ENCODE measurements at places on chromosomes 4 and X.

DNA sequence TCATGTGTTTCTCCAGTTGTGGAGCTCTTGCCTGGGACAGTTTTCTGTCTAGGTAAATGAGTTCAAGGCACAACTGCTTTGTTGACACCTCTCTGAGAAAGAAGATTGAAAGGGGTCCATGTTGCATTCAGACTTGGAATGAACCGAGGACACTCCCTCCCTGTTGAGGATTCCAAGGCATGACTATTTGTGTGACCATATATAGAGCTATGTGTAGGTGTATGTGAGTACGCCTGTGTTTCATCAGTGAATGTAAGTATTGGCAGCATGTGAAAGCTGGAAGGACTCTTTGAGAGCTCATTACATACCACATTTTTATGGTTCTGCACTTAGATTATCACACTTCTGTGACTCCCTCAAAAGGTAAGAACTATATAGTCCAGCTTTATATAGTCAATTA is 3.4 kb downstream of the HEPH start:
- no peak for DNase-seq

DNA sequence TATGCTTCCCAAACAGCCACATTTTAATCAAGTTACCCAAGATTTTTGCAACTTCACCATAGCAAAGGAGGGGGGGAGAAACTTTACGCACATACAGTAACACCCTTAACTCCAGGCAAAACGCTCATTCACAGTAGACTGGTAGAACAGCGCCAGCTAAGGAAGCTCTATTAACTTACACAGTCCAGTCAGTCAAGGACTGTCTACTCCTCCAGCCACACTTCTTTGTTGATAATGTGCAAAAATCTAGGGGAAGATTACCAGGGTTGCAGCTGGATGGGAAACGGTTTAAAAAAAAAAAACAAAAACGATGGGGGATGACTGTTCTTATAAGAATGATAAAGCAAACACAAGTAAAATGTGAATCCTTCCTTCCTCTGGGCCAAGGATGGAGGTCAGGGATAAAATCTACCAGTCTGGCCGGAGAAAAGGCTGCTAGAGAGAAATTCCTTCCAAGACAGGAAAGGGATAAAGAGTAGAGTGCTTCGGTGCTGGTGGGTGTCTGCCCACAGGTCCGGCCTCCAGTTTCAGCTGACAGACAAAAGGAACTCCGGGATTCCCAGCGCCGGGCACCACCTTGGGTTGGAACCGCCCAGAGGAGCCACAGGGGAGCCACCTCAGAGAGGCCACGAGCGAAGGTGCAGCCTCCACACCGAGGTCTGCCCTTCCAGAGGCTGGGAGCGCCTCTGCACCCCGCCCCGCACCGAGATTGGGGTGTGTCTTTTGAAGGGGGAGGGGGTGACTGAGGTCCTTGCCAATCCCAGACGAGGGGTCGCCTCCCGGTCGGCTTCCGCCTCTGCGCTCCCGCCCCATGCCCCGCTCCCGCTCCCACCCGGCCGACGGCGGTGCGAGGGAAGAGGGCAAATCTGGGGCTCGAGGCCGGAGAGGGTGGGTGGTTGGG is 811 bp downstream of the ANKRD50 start:
- peak; percentile 28 for DNase-seq

GRCh38 chrX:16671005-16671404 is 21.0 kb downstream of the S100G start:
- peak; percentile 11 for DNase-seq

- DNase-seq: no peak
These were observed 66.3 kb downstream of the CRMP1 start for GRCh38 chr4:5826437-5827107.

DNA sequence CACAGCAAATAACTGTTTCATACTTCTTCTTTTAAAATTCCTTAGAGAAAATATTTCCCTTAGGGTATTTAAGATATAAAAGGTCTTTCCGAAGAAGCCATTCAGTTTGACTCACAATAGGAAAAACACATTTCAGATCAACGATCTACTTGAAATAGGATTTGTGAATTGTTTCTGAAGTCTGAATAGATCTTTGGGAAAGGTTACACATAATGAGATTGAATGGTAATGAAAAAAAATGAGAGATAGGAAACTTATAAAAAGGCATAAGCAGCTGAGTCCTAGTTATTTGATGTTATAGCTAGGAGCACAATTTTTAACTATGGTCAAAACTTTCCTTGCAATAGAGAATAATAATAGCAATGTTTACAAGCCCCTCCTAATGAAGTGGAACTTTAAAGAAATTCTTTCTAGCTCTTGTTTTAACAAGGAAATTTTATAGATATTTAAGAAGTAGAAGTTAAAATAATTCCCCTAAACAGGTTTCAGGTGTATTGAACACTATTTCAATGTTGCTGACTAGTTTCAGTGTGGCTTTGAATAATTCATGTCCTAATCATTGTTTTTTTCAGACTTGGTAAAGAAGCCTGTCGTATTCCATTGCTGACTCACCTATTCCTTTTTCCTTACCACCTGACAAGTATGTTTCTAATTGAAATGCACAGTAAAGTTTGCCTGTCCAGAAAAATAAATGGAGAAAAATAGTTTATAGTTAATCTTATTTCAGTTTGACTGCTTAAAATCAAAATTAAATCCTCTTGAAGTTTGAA is 89.1 kb downstream of the PCDH18 start:
- no peak for DNase-seq

GRCh38 chr4:4719436-4719835 is 140.0 kb upstream of the MSX1 start:
- no peak for DNase-seq

GRCh38 chrX:118847676-118848075 is 24.1 kb downstream of the ZCCHC12 start:
- peak; percentile 34 for DNase-seq

DNA sequence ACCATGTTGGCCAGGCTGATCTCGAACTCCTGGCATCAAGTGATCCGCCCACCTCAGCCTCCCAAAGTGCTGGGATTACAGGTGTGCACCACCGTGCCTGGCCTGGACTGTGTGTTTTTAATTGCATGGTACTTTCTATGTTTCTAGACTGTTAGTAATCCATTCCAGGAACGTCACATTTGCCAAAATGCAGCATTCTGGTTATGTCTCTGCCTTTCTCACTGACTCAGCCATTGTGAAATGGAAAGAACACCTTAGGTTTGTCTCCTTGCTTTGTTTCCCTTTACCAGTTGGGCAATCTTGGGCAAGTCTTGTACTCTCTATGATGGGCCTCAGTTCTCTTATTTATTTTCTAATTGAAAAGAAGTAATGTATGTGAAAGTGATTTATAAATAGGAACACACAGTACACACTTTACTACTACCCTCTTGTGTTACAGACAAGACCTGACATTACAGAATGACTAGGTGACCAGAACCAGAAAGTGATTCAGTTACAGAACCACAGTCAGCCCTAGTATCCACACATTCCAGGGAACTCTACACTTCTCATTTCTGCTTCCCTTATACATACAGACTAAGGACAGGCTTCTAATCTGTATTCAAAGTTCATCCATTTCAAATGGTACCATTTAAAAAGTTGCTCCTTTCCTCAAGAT is 187.1 kb downstream of the MGST2 start:
- DNase-seq: no peak

DNA sequence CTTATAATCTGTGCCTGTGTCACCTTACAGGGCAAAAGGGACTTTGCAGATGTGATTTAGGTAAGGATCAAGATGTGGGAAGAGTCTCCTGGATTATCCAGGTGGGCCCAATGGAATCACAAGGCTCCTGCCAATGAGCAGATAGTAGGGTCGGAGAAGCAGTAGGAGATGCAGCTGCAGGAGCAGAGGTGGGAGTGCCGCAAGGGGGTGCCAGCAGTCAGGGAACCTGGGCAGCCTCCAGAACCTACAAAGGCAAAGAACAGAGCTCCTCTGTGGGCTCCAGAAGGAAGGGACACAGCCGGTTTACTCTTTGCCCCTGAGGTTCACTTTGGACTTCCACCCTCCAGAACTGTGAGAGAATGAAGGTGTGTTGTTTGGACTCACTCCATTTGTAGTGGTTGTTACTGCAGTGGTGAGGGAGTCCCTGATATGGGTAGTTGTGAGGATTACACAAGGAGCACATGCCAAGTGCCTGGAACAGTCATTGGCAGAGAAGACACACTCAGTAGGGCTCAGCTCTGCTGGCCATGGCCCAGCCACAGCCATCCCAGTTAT is 318.5 kb downstream of the EVC2 start:
- no peak for DNase-seq

GRCh38 chrX:51406688-51407519 is 74.3 kb downstream of the NUDT10 start:
- DNase-seq: no peak

GRCh38 chr4:11485926-11486325 is 57.2 kb upstream of the HS3ST1 start:
- DNase-seq: no peak

GRCh38 chr4:148845609-148846008 is 403.4 kb upstream of the NR3C2 start:
- no peak for DNase-seq

DNA sequence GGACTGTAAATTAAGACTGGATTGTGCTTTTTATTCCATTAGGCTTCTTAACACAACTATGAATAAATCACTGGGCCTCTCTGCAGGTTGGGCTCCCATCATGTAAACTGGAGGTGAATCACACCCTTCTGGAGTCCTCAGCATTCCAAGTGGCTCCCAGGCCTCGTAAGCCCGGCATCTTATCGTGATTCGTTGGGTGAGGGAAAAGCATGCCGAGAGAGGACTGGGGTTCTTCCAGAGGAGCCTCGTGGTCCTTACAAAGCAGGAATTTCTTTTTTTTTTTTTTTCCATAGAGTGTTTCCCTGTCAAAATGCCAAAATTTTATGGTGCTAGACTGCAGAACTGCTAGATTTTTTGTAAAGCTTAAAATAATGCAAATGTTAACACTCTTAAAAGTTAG is 20.0 kb downstream of the CLDN22 start:
- no peak for DNase-seq

Data from D721Med (cell line).